ENCODE measurements at places on chromosomes 11 and 22. TPM values are rescaled to one million over a fixed set of nuclear protein-coding genes. Genes with fewer than 3 reads are reported as not detected.

- DNase-seq, result peak; percentile 50
Observed at GRCh38 chr11:32874132-32874531, 18.5 kb upstream of the QSER1 start.

DNA sequence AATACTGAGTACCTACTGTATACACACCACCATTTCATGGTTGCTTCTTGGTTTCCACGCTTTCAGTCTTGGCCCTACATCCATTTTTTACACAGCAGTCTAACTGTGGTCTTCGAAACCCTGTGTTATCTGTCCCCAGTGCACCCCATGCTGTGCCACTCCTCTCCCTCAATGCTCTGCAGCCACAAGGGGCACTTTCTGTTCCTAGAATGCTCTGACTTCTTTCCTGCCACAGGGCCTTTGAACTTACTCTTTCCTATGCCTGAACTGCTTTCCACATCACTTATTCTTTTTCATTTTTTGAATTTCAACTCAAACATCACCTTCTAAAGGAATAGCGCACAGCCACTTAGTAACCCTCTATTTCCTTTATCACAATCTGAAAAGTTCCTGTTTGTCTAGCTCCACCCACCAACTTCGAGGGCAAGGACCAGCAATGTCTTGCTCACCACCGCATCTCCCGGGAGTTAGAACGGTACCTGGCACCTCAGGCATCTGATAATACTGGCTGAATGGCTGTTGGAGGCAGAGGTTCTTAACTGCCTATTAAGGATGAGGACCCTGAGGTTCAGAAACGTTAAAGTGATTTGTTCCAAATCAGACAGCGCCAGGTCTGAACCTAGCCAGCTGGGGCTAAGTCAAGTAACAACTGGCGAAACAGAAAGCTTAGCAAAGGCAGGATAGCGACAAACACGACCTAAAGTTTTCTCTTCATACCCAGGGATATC is 568 bp downstream of the ALG8 start:
- peak; percentile 54 for DNase-seq

- DNase-seq, result no peak
Observed at GRCh38 chr11:126494831-126495230, 139.3 kb downstream of the ST3GAL4 start.

DNA sequence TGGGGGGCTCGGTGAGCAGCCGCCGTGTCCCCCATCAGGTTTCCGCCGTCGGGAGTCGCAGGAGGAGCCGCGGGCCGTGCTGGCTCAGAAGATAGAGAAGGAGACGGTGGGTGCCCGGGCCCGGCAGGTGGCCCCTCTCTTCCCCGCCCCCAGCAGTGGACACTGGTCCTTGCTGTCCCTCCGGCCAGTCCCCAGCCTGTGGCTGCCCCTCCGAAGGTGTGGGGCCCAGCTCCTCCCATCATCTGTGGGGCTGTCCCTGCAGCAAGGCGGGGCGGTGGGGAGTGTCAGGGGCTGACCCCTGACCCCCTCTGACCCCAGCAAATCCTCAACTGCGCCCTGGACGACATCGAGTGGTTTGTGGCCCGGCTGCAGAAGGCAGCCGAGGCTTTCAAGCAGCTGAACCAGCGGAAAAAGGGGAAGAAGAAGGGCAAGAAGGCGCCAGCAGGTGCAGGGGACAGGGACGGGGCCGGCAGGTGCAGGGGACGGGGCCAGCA is 15.3 kb downstream of the EPS8L2 start:
- DNase-seq, result no peak

DNA sequence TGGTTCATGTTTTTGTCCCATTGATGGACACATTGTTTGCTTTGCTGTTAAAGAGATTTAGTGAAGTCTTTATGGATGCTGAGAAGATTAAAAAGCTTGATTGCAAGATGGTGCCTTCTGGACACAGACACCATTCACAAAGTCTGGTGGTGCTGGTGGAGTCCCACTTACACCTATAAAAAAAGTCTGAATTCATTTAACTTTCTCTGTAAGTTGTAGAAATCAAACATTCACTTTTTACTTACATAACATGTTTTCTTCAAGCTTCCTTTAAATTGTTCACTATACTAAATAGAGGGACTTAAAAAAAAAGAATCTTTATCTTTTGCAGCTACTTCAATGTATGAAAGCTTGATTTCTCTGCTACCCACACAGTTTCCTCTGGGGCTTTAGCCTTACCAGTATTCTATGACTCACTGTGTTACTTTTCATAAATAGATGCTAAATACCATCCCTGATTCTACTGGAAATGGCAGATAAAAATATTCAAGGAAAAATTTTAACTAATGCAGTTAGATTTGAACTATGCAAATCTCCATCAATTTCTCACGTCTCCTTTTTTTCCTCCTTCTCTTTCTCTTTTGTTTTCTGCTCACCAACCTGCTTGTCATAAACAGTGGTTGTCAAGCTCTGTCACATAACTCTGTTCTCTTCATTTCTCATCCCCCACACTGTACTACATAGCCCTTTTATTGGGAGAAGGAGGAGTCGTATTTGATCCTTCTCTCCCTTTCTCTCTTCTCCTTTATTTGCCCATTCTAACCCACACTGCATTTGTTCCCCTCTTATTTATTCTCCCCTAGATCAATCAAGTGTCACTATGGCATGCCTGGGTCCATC is 89.7 kb downstream of the FAM76B start:
- no peak for DNase-seq

- DNase-seq, result no peak
Observed at GRCh38 chr22:43085658-43086606, 3.3 kb downstream of the TTLL1 start.

DNA sequence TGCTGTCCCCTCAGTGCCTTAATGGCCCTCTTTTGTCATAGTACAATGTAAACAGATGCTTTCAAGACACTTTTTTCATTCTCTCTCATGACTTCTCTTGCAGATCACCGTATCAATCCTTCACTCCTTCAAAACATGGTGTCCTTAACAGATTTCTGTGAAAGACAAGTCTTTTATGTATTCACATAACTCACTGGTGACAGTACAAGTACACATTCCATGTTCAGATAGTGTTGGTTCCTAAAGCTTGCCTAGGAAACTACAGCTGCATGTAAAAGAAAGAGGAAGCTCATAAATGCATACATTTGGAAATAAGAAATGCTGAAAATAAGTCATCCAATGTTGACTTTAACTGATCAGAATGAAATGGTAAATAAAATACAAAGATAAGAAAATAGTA is 5.0 kb upstream of the OR52E6 start:
- DNase-seq, result no peak

The TSKU gene
- 39.2 TPM for total RNA-seq

The GUCY1A2 gene
- total RNA-seq, result not detected

The RFPL2 gene
- total RNA-seq, result not detected
